ENCODE measurements at places on chromosomes 7 and 10. TPM values are rescaled to one million over a fixed set of nuclear protein-coding genes. Genes with fewer than 3 reads are reported as not detected.
A peak's percentile ranks its signal among the peaks of the same experiment; 100 is the strongest.

- DNase-seq = no peak
Observed at GRCh38 chr10:93904901-93905300, 11.1 kb downstream of the SLC35G1 start.

DNA sequence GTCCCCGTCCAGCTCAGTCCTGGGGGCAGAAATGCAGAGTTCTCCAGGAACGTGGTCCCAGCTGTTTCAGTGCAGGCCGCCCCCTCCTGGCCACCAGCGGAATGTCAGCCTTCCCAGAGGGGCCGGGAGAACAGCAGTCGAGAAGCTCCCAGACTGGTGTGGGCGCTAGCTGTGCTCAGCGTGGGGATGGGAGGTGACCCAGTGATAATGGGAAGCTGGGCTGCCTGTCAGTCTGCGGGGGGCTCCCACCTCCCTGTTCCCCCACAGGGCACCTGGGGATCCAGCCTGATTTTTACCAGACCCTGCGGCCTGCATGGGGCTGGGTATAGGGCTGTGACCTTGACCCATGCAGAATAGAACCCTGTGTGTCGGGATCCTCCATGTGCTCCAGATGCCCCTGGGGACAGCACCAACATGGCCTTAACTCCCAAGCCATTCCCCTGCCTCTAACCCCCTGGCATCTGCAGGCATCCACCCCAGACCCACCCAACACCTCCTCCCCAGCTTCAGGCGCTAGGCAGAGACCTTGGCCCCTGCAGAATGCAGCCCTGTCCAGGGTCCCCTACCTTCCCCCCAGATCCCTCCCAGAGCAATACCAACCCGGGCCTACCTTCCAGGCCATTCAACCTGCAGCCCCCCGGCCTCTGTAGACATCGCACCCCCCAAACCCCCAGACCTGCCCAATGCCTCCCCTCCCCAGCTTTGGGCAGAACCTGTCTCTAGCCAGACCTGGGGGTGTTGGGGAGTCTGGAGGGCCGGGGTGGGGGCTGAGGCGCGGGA, 880 bp upstream of the ELN start:
- no peak for DNase-seq

FAM237B gene
- 0.31 TPM for polyA plus RNA-seq

MSS51 gene
- polyA plus RNA-seq = 1.8 TPM

ICA1 gene
- polyA plus RNA-seq = 24.1 TPM

DNA sequence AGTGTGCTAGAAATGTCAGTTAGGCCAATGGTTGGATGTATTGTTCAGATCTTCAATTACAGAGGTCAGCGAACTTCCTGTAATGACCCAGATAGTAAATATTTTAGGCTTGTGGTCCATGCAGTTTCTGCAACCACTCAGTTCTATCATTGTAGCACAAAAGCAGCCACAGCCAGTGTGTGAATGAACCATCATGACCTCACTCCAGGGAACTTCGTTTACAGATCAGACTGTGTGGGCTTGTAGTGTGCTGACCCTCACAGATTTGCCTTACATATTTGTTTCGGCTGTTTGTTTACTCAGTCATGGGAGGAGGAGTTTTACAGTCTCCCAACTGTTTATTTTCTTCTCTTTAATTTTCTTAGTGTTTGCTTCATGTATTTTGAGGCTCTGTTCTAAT, 55.4 kb downstream of the LANCL2 start:
- no peak for DNase-seq

GRCh38 chr10:65931291-65932070, 994.4 kb upstream of the LRRTM3 start:
- no peak for DNase-seq

GRCh38 chr10:102785818-102786217, 42.1 kb downstream of the WBP1L start:
- DNase-seq = no peak

CTAGE8 gene
- polyA plus RNA-seq = 7.7 TPM

C7orf33 gene
- not detected for polyA plus RNA-seq

GRCh38 chr10:70549962-70550458, 52.5 kb downstream of the PRF1 start:
- DNase-seq = peak; percentile 38

DNA sequence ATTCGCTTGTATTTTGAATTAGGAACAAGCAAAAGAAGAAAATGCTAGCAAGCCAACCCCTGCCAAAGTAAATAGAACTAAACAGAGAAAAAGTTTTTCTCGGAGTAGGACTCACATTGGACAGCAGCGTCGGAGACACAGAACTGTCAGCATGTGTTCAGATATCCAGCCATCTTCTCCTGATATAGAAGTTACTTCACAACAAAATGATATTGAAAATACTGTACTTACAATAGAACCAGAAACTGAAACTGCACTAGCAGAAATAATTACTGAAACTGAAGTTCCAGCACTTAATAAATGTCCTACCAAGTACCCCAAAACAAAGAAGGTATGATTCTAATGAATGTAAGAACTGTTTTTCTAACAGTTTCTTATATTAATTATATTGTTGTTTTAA, 87.9 kb downstream of the KMT2E start:
- DNase-seq = no peak

- no peak for DNase-seq
Observed at GRCh38 chr7:108724251-108725100, 154.8 kb downstream of the DNAJB9 start.

COL26A1 gene
- 21.3 TPM for polyA plus RNA-seq

BEND7 gene
- polyA plus RNA-seq = 29.7 TPM

DNA sequence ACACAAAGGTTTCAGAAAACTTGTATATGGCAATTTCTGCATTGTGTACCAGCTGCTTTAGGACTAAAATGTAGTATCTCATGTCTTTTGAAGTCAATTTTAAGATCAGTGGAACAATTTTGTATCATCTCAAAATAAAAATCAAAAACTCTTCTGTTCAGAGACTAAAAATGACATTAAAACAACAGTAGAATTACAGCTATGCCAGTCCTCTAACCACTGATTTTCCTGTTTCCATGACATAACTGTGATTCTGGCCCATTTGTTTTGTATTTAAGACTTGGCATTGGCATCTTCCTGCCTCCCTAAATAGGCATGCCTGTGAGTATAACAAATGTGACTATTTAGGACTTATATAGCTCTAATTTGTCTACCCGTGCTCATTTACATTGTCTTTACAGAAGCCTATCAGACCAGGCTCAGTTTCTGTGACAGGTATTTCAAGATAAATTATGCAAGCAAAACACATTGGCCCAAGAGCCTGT, 29.1 kb upstream of the VPS41 start:
- DNase-seq = no peak
